Stimulated activated CD4-positive, alpha-beta T cell treated with anti-CD3 and anti-CD28 coated beads, Interleukin-4, amount 100 ng/mL, for 48 hours (primary cell): ENCODE measurements at places on chromosomes 12 and 14.

- DNase-seq, result no peak
These were observed 132.4 kb downstream of the TGFB3 start for GRCh38 chr14:75849300-75849895.

- no peak for DNase-seq
These were observed at the start of gene OTOGL for GRCh38 chr12:80099259-80099658. TSS of gene OTOGL (plus strand) at chr12:80099537. CDS start at chr12:80209432, 109,895 bp downstream.

- no peak for DNase-seq
These were observed 176.8 kb downstream of the PHLDA1 start for GRCh38 chr12:75854681-75855309.

- no peak for DNase-seq
These were observed 845 bp downstream of the TMEM132C start for GRCh38 chr12:128267651-128268378.

GRCh38 chr12:3295646-3296408 lies 195.2 kb upstream of the PRMT8 start:
- no peak for DNase-seq

- DNase-seq, result no peak
These were observed 1.1 kb upstream of the PAPLN start for GRCh38 chr14:73236157-73236556.

DNA sequence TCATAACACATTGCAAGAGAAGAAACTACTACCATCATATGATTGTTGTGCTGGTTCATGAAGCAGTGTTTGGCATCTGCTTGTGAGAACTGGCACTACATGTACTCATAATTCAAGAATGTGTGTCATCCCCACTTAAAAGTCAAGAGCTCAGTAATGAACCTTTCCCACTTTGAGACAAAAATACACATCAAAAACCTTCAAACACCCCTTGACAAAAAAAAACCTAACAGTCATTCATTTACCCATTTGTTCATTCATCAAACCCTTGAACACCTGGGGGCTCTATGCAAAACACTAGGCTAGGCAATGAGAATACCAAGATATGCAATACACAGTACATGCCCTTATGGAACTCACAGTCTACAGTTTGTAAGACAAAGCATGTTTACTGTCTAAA lies 40.0 kb downstream of the KIF21A start:
- DNase-seq, result no peak

DNA sequence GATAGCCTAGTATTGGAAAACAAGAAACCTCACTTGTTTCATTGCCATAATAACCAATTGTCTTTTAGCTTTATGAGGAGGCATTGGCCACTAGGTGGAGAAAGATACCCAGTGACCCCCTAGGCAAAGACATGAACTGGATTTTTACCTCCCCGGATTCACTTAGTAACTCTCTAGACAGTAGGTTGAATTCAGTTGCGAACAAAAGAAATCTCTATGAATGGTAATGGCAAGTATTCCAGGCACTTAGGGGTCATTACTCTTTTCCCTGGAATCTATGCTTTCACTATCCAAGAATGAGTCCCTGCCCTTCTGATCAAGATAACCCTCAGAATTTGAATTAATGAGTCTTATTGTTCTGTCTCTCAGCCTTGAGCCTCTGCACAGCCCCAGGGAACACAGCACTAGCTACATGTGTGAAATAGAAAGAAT lies 29.5 kb upstream of the RHOJ start:
- no peak for DNase-seq

DNA sequence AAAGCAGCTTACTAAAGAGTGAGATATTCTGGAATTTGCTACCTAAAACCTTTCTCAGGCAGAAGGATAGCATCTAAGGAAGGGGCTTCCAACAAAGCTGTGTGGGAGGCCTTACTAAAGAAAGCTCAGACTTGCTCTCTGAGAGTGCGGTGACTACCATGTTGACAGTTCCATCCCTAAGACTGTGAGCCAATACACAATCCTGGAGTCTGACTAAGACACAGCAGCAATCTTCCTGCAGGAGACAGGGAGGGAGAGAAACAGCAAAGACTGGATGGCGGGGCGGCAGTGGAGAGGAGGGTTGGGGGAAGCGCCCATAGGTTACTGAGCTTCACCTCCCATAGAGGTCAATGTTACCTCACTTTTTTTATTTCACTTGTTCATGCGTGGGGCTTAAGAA lies 70.9 kb downstream of the KITLG start:
- no peak for DNase-seq

DNA sequence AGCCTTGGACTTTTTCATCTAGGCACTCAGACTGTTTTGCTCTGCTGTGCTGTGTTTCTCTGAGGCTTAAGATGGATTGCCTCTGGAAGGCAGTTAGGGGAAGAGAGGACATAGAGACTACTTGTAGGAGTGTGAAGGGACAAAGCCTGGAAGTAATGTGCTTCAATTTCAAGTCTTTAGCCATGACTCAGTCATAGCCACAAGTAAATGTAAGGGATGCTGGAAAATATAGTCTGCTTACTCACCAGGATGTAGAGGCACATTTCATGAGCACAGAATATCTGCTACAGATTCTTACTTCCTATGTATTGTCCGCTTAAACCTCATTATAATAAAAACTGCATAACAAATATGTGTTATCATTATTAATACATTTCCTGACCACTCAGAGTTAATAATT lies 794.3 kb upstream of the NOVA1 start:
- DNase-seq, result no peak

DNA sequence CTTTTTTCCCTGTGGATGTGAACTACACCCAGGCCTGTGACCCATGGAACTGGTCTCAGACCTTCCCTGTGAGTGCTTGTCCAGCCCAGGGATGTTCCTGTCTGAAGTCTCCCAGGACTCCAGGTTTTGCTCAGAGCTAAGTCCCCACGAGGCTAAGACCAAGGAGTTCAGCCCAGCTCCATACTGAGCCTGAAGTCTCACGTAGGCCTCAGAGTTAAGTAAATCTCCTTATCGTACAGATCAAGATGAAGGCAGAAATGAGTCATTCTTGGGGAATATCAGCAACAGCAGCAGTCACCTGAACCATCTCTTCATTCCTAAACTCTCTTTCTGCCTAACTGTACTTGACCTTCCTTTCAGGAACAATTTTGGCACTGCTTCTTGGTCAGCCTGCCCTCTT lies 139.8 kb downstream of the ANO6 start:
- no peak for DNase-seq

DNA sequence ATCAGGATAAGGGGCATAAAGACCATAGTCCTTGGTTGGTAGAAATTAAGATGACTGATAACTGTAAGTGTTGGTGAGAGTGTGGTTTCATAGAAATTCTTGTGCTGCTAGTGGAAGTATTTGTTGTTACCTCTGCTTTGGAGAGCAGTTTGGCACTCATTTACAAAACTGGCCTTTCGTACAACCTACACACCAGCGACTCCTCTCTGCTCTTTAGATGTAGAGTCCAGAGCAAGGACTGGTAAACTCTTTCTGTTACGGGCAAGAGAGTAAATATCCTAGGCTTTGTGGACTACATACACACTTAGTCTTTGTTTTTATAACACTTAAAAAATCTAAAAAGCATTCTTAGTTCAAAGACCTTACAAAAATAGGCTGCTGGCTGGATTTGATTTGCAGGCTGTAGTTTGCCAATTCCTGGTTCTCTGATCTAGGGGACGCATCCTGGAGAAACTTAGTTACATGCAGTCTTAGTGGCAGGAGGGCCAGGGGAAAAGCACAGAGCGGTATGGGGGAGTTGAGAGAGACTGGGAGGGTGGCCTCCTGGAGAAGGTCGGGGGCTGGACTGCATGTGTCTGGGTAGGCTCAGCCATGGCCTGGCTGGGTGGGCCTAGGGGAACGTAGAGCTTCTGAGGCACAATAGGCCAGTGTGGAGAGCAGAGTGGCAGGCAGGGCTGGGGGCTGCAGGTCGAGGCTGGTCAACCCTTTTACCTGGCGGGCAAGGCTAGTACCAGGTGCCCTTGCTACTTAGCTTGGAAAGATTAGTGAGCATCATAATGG lies 55.3 kb upstream of the AMN start:
- no peak for DNase-seq

DNA sequence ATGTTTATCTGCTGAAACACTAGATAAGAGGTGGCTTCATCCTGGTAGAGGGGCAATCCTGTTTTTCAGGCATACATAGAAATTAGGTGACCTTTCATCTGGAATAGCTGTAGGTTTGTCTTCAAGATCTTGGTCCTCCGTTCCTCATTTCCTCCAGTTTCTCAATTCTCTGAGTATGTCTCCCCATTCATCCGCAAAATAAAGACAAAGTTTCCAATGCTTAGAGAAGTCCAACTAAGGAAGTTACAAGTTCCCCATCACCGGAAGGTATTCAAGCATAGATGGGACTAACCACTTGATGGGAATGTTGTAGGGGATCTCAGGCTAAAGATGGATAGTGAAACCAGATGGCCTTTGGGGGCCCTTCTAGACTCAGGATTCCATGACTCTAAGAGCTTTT lies 34.3 kb downstream of the ERG28 start:
- no peak for DNase-seq

DNA sequence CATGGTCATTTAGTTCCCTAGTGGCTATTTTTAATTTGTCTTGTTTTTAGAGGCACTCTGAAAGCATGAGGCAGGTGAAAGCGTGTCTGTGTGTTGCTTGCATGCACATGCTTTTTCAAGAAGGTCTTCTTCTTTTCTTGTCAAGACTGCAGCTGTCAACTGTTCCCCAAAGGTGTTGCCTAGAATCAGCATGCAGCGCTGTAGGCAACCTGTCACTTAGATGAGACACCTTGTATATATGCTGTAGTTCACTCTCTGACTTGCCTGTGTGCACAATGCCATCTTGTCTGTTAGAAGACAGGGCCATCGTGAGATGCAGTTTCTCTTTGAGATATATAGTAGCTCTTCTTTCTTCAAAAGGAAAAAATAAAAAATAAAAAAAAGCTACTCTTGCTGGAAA lies 885.7 kb downstream of the DIO2 start:
- no peak for DNase-seq

DNA sequence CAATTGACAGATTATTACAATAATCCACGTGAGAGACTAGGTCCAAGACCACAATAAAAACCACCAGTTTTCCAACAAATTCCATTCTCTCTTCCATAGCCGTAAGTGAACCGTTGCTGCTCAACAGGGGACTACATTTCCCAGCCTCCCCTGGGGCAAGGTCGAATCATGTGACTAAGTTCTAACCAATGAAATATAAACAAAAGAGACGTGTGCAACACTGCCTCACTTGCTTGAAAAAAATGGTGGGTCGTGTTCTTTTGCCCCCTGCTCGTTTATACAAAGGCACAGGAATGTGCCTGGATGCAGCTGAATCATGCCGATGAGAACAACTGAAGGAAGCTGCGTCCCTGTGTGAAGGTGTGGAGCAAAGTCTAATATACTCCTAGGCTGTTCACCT lies 51.1 kb downstream of the HSPB8 start:
- no peak for DNase-seq

- no peak for DNase-seq
These were observed 31.4 kb downstream of the FLVCR2 start for GRCh38 chr14:75609606-75610475.

- no peak for DNase-seq
These were observed 1410.0 kb upstream of the TMEM132C start for GRCh38 chr12:126856958-126857357.

- no peak for DNase-seq
These were observed 86.2 kb upstream of the PLXNC1 start for GRCh38 chr12:94062194-94062593.

DNA sequence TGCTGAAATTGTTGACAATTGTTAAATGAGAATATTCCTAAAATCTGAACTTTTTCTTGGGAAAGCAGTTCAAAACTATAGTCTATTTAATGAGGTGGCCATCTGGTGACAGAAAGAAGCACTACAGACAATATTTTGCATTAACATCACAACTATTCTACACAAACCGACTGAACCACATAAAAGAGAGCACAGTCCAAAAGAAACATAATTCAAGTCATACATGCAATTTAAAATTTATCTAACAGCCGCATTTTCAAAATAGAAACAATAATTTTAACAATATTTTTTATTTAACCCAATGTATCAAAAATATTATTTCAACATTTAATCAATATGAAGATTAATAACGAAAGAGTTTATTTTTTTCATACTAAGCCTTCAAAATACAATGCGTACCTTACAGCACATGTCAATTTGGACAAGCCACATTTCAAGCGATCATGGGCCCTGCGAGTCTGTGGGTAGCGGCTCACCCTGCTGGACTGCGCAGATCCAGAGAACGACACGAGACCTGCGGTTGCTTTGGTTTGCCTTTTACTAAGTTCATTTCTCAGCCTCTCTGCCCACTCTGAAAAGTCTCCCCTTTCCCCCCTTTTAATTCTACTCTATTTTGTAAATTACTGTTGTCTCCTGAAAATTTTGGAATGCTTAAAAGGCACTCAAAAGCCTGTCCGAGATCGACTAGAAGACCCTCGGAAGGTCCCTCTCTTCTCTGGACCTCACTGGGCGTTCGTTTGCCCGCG lies 947 bp upstream of the LRRC9 start:
- no peak for DNase-seq

DNA sequence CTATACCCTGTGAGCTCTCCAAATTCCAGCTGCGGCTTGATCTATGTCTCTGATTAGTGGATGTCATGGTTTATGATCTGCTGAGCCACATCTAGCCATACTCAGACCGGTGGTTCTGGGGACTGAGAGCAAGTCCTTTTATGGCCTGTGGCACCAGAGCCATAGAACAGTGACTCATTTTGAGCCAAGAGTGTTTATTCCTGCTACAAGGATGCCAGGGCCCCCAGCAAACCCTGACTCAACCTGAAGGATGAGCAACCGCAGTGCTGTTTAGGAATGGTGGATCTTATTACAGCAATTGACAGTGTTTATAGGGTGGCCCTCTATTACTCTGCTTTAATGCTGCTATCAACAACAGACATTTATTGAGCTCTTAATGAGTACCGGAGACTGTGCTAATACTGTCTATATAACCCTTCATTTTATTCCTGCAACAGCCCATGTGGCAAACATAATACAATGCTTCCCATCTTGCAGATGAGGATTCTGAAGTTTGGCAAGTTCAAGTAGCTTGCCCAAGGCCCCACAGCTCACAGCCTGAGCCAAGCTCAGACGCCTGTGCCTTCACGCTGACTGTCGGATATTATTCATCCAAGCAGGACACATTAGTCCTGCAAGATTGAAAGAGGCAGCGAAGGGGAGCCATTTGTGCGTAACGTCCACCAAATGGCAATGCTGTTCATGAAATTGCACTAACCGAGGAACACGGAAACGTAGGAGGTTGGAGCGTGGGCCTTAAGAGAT lies 273.6 kb upstream of the PWP1 start:
- DNase-seq, result no peak

GRCh38 chr14:72583316-72584272 lies 310.3 kb downstream of the DPF3 start:
- DNase-seq, result no peak

- no peak for DNase-seq
These were observed 9.9 kb downstream of the IFT43 start for GRCh38 chr14:75995372-75996041.
